ENCODE measurements at places on chromosomes 7 and 10.

- DNase-seq, result no peak
Measured at GRCh38 chr7:120742372-120742771, 115.6 kb downstream of the TSPAN12 start.

GRCh38 chr7:106744563-106745091, 83.7 kb upstream of the CCDC71L start:
- DNase-seq, result no peak

GRCh38 chr10:110200503-110200902, 6.9 kb upstream of the MXI1 start:
- DNase-seq, result no peak

- peak; percentile 83 for DNase-seq
Measured at GRCh38 chr7:146090023-146090645, 26.5 kb upstream of the CNTNAP2 start.

DNA sequence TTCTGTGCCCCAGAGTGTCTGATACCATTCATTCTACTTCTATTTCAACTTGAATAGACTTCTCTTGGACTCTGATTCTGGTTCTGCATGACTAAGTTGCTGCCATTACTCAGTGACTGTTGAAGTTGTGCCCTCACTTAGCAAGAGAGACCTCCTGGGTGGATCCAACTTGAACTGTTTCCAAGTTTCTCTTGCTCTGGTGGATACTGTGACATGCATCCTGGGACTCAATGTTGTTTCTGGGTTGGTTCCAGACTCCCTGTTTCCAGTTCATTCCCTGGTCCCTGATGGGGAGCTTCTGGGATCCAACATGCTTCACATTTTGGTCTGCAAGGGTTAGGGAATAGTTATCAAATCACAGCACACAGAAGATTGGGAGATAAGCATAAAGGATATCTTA, 26.2 kb upstream of the PRPF18 start:
- no peak for DNase-seq

DNA sequence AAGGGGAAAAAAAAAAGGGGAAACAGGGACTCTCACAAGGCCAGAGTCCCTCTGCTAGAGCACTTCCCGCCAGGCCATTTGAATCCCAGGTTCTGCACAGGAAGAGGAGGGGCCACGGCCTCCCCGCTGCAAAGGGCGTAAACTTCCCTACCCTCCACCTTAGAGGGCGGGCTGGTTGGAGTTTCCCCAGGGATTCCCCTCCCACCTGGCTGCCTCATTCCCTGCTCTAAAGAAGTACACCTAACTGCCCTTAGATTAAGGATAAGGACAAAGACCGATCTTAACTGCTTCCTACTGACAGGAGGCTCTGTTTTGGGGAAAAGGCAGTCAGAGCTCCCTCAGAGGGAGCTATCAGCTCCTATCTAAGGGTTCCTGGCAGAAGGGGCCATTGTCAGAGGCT, 102.0 kb upstream of the ARMC3 start:
- peak; percentile 47 for DNase-seq

DNA sequence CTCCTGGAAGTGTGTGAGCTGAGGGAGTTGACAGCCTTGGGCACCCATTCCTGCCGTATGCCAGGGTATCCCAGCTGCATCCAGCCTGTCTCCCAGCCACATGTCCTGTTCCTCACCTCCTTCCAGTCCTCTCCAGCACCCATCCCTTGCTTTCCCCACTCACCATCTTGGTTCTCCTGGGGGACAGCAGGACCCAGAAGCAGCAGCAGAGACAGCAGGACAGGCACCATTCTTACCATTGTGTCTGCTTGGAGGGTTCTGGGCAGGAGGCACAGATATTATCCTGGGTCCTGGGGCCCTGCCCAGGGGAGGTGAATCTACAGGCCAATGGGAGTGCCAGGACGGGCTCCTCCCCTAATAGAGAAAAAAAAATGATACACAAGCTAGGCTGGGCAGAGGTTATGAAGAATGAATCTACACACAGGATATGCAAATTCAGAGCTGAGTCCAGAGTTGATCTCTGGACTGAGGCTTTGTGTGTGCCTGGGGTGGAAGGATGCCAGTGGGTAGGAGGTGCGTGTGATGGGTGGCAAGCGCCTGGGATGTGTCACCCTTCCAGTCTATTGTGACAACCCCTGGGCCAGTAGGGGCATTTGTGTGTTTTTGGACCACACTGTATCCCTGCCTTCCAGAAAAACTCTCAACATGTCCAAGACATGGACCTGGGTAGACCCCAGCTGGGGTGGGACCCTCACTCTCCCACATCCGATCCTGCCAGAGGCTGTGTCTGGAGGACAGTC, at the start of gene AZGP1:
Gene AZGP1, minus strand, starts transcription at position 250 of the 740 bp plus-strand sequence. Its CDS starts 11 bp downstream, at position 239.
- DNase-seq, result peak; percentile 80

DNA sequence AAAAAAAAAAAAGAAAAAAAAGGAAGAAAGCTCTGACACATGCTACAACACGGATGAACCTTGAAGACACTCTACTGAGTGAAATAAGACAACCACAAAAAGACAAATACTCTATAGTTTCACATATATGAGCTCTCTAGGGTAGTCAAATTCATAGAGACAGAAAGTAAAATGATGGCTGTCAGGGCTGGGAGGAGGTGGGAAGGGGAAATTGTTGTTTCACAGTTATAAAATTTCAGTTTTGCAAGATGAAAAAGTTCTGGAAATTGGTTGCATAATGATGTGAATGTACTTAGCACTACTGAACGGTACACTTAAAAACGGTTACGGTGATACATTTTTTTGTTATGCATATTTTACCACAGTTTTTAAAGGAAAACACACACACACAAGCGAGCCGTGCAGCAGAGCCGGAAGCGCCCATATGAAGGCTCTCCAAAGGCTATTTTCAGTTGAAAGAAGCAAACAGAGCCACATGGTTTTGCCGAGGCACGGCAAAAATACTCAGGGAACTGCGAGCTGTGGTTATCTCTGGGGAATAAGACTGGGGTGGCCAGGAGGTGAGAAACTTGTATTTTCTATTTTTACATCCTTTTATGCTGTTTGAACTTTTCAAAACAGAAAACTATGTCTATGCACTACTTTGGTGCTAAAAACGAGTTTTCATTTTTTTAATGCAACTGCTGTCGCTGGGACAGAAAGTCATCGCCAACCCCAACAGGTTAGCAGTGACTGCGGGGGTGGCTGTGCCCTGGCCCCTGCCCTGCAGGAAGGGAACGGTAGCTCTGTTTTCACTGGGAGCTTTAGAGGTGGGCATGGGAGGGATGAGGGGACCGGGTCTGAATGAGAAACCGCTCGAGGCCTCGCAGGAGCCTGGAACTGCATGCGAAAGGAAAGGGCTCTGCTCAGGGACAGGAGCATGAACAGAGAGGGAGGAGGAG, 132.9 kb downstream of the OAT start:
- no peak for DNase-seq

DNA sequence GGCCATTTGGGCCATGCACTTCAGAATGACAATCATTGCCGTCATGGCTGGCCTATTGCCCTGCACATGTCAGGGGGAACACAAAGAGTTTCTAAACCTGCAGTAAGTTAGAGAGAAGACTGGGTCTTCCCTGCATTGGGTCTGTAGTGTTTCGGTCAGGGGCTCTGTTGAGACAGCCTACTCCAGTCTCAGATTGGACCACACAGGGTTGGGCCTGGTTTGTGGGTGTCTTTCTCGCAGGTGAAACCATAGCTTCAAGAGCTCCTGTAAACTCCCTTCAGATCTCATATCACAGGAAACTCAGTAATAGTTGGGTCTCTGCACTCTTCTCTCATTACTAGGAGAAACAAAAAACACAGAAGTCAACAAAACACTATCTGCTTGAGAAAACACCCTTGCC, 7.3 kb upstream of the TARP start:
- DNase-seq, result no peak

DNA sequence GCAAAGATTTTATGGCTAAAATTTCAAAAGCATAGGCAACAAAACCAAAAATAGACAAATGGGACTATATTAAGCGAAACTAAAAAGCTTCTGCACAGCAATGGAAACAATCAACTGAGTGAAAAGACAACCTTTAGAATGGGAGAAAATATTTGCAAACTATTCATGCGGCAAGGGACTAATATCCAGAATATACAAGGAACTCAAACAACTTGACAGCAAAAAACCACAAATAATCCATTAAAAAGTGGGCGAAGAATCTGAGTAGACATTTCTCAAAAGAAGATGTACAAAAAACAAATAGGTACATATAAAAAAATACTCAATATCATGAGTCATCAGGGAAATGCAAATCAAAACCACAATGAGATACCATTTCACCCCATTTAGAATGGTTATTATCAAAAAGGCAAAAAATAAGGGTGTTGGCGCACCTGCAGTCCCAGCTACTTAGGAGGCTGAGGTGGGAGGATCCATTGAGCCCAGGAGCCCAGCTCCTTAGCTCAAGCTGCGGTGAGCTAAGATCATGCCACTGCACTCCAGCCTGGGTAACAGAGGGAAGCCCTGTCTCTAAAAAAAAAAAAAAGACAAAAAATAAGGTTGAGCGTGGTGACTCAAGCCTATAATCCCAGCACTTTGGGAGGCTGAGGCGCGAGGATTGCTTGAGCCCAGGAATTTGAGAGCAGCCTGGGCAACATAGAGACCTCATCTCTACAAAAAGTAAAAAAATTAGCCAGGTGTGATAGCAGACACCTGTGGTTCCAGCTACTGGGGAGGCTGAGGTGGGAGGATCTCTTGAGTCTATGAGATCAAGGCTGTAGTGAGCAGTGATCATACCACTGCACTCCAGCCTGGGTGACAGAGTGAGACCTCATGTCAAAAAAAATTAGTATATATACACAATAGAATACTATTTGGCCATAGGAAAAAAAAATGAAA, 4.2 kb upstream of the CCM2 start:
- no peak for DNase-seq

GRCh38 chr10:48498940-48499510, 105.8 kb downstream of the ARHGAP22 start:
- no peak for DNase-seq

DNA sequence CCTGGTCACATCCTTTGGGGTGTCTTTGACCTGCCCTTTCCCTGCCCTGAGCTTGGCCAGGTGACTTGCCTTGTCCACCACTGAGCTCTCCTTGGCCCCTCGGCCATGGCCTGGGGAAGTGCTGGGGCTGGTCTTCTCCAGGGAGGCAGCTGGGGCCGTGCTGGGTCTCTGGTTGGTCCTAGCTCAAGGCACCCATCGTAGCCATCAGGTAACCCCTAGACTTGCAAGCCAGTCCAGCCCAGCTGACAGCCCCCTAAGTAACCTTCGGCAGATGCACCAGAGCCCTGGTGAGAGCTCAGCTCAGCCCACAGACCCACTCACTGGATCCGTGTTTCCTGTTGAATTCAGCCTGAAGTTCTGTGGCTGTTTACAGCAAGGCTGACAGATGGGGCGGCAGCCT, 176.2 kb upstream of the SHH start:
- DNase-seq, result no peak

DNA sequence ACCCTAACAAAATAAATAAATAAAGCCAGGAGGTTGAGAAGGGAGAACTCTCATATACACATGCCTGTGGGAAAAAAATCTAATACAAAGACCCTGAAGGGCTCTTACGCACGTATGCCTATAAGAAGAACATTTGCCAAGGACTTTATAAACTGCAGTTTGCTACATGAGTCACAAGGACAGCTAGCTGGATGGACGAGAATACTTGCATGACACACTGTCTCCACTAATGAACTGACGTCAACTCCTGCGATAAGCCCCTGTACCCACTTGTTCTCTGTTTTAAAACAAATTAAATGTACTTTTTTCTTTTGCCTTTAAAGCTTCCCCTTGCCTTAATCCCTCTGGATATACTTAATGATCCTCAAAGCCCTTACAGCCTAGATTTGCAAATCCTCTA, 374.6 kb upstream of the GHITM start:
- no peak for DNase-seq

DNA sequence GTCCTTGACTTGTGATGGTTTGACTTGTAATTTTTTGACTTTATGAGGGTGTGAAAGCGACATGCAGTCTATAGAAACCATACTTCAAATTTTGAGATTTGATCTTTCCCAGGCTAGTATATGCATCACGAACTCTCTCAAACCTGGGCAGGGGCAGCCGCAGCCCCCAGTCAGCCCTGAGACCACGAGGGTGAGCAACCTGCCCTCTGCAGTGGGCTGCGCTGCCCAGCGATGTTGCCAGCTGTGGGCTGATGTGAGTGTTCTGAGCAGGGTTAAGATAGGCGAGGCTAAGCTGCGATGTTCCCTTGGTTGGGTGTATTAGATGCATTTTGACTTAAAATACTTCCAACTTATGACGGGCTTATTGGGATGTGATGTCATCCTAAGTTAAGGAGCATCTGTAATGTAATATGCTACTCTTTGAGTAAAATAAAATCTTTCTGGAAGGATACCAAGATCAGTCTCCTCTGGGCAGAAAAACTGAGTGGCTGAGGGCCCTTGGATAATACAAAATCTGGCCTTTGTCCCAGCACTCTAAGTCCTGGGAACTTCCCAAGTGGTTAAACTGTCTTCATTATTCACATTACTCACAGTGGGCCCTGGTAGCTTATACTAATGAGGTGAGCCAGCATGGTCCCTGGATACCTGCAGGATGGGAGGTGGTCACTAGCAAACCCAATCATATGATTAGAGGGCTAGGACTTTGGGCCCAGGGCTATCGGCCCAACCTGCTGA, 28.4 kb upstream of the CNPY1 start:
- no peak for DNase-seq

- no peak for DNase-seq
Measured at GRCh38 chr10:13887761-13888160, 301.0 kb downstream of the PRPF18 start.

- DNase-seq, result no peak
Measured at GRCh38 chr10:109203646-109204353, 719.5 kb downstream of the XPNPEP1 start.

- DNase-seq, result no peak
Measured at GRCh38 chr10:50522908-50523307, 100.8 kb downstream of the SGMS1 start.

- no peak for DNase-seq
Measured at GRCh38 chr7:77235276-77235675, 35.7 kb upstream of the FGL2 start.

GRCh38 chr10:53052521-53053164, 280.1 kb upstream of the MBL2 start:
- DNase-seq, result no peak

DNA sequence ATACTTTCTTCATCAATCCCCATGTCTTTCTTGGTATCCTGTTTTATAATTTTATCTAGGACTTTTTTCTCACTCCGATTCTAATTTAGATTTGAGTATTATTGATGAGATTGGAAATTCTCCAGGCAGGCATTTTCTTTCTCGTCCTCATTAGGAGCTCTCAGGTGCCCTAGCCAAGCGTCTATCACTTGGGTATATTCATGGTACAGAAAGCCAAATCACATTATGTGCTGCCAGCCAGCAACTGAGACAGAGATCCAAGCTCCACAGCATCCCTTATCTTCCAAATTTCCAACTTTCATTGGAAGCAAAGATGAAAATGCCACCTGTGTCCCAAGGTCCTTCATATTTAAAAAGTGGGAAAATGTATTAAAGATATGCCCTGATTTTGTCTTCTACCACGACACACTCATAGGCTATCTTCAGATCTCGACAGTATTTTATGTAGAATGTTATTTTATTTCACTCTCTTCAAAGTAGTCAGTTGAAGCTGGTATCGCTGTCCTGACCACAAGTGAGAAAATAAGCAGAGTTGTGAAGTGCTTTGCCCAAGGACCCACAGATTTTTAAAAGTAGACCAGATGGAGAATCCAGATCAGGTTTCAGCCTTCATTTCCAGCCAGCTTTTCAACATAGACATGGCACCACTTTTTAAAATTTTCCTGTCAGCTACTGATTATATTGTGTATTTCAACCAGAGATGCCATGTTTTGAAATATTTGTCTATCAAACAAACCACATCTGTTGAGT, 773.4 kb downstream of the CNTNAP2 start:
- DNase-seq, result no peak

- no peak for DNase-seq
Measured at GRCh38 chr10:117086546-117086945, 51.5 kb downstream of the VAX1 start.

GRCh38 chr7:69640216-69640615, 41.9 kb downstream of the AUTS2 start:
- no peak for DNase-seq
